Fibroblast of the aortic adventitia (primary cell): ENCODE measurements at places on chromosomes 13 and 19. TPM values are rescaled to one million over a fixed set of nuclear protein-coding genes. Genes with fewer than 3 reads are reported as not detected.

TARM1 gene
- not detected in 2 replicates for total RNA-seq

PTH2 gene
- not detected in 2 replicates for total RNA-seq

LCP1 gene
- 0.25 and 0.99 TPM in 2 replicates for total RNA-seq

CTXN1 gene
- total RNA-seq: 2.8 and 4.1 TPM in 2 replicates

OR7E24 gene
- total RNA-seq: not detected in 2 replicates

OLFM2 gene
- 0.82 and 16.0 TPM in 2 replicates for total RNA-seq

SOX21 gene
- total RNA-seq: 0.09 TPM in 1 of 2 replicates, not detected in the other

REEP6 gene
- total RNA-seq: 0.65 and 2.8 TPM in 2 replicates

ZNF563 gene
- 1.6 and 4.0 TPM in 2 replicates for total RNA-seq

SHANK1 gene
- 2.6 and 4.2 TPM in 2 replicates for total RNA-seq

DENND1C gene
- total RNA-seq: not detected in 2 replicates

CYP4F22 gene
- total RNA-seq: not detected in 2 replicates

TGFBR3L gene
- total RNA-seq: 0.99 and 1.3 TPM in 2 replicates

KCTD15 gene
- total RNA-seq: 13.3 and 28.9 TPM in 2 replicates

CRB3 gene
- total RNA-seq: not detected in 2 replicates

TMEM272 gene
- total RNA-seq: not detected in 2 replicates

LSM4 gene
- total RNA-seq: 113 and 119 TPM in 2 replicates

ATP1A3 gene
- not detected in 2 replicates for total RNA-seq

S1PR5 gene
- 0.27 and 0.41 TPM in 2 replicates for total RNA-seq

MYPOP gene
- total RNA-seq: 0.33 and 2.4 TPM in 2 replicates

CHMP2A gene
- total RNA-seq: 109 and 239 TPM in 2 replicates

NLRP4 gene
- total RNA-seq: not detected in 2 replicates
